Activated CD4-positive, alpha-beta T cell treated with anti-CD3 and anti-CD28 coated beads, Interleukin-2, amount 50 U/mL, for 16 hours (primary cell): ENCODE measurements at places on chromosomes 2 and 18.
A peak's percentile ranks its signal among the peaks of the same experiment; 100 is the strongest.

DNA sequence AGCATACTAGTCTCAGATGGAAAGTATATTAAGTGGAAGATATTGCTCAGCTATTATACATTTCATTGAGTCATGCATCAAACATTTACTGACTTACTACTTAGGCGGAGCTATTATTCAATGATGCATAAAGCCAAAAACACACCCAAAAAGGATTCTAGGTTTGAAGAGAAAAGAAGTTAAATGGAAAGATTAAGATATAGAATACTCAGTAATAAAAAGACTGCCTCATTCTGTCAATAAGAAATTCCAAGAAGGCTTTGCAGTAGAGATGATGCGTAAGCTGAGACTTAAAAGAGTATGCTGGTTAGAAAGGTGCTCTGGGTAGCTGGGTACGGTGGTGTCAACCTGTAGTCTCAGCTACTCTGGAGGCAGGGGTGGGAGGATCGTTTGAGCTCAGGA, 27.6 kb downstream of the STK17B start:
- no peak for DNase-seq

GRCh38 chr18:6449213-6449612, 34.5 kb upstream of the L3MBTL4 start:
- DNase-seq, result no peak

DNA sequence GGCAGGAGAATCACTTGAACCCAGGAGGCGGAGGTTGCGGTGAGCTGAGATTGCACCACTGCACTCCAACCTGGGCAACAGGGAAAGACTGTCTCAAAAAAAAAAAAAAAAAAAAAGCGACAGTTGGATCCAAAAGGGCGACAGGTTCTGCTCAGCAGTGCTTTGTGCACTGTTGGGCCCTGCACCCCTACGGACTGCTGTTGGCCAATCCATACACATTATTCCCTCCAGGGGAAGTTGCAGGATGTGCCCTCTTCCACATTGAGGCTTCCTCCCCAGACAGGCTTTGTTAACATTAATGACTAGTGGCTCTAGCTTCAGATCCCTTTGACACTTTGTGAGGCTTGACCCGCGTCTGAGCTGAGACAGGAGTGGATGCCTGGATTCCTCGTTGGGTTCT, 9.4 kb downstream of the NT5DC4 start:
- DNase-seq, result no peak

DNA sequence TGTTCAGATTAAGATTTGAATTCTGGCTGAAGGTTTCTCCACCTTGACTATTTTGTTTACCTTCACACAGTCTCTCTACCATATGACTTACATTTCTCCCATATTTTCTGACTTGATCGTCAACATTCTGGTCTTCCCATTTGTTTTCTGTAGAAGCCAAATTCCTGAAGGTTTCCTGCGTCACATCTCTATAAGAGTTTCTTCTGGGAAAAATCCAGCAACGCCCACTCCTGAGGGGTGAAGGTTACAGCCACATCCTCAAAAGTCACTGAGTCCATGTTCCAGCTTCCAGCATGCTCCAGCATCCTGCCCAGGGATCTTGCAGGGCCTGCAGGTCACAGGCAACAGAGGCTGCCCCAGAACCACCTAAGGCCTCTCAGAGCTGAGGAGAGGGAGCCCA, 47.5 kb downstream of the NBEAL1 start:
- no peak for DNase-seq

GRCh38 chr2:120912101-120912985, 176.7 kb downstream of the GLI2 start:
- no peak for DNase-seq

- no peak for DNase-seq
These were observed 68.2 kb downstream of the GLI2 start for GRCh38 chr2:120803764-120804335.

- DNase-seq, result no peak
These were observed 388.6 kb downstream of the PARD3B start for GRCh38 chr2:204933735-204934374.

- no peak for DNase-seq
These were observed 71.8 kb upstream of the ATL2 start for GRCh38 chr2:38448692-38449410.

DNA sequence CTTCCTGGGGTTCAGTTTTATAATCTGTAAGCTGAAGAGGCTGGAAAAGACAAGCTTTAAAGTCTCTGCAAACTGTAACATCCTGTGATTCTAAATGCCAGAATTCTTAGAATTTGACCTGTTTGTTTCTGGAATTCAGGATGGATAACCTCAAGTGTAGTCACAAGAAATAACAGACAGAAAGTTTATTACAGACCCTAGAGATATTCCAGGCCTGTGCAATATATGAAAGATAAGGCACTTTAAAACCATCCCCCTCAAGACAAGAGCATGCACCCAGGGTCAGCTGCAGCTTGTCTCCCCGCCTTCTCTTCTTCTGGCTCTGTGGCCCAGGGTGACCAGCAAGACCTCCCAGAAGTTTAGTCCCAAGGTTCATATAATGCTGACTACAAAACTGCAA, 298.7 kb upstream of the ACVR2A start:
- no peak for DNase-seq

- peak; percentile 32 for DNase-seq
These were observed 199.3 kb downstream of the ZNF407 start for GRCh38 chr18:74796841-74797576.

GRCh38 chr2:56133931-56134629, 49.7 kb upstream of the CCDC85A start:
- DNase-seq, result no peak

- DNase-seq, result peak; percentile 36
These were observed 14.7 kb downstream of the CD28 start for GRCh38 chr2:203720915-203721672.

DNA sequence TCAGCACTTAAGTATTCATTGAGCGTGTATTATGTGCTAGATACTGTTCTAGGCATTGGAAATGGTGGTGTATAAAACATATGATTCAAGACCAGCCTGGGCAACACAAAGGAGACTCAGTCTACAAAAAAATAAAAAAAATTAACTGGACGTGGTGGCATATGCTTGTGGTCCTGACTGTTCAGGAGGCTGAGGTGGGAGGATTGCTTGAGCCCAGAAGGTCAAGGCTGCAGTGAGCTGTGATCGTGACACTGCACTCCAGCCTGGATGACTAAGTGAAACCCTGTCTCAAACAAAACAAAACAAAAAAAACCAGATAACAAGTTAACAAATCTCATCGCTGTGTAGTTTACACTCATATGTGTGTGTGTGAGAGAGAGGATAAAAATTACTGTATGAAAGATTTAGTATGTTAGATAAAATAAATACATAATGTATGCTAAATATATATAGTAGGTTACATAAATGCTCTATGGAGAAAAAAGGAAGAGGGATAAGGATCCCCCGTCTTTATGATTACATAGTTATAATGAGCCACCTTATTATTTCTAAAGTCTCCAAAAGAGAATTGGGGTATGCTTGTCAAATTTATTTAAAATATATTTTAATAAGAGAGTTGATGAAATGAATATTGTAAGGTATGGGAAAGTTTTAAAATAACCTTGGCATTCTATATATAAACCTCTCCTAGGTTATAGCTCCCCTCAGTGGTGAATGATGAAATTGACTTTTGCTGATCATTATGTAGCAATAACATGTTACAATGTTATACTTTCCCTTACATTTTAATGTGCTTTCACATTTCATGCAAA, 69.2 kb downstream of the EHBP1 start:
- peak; percentile 26 for DNase-seq

DNA sequence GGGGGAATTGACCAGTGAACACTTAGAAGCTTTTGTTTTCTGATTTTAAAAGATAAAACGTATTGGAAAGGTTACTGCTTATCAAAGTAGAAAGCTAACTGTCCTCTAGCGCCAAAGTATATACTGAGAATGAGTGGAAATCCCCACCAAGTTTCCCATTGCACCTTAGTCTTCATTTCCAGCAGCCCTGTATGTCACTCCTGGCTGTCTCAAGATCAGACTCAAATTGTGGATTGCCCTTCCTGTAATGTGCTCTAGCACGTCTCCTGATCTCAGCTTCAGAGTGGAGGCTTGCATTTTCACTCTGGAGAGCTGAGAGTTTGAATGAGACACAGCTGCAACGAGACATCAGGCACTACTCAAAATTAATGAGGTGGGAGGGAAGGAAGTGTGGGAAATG, 26.6 kb downstream of the MFF start:
- peak; percentile 8 for DNase-seq

- no peak for DNase-seq
These were observed 65.8 kb downstream of the CD8B2 start for GRCh38 chr2:106552921-106553320.

- no peak for DNase-seq
These were observed 118.1 kb upstream of the FN1 start for GRCh38 chr2:215553946-215554345.

DNA sequence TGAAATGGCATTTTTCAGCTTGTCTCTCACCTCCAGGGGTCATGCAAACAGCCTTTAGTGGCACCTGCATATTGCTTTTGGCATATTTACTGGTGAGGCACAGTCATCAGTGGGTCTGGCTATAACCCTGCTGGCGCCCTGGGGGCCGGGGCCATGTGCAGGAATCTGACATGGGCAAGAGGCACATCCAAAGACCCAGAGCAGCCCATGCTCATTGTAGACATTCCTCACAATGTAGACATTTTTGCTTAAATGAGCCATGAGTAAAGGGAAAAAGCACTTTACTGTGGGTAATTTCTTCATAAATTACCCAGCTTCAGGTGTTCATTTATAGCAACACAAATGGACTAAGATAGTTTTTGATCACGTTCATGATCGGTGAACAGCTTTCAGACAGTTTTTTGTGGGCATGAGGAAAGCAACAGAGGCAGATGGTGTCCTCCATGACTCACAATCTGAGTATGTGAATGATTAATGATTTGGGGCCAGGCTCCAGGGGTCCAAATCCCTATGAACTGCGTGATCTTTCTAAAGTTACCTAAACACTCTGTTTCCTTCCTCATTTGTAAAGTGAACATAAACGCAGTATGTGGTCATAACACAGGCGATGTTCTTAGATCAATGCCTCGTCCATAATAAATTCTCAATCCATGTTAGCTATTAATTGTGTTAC, 85.8 kb downstream of the LIPG start:
- DNase-seq, result no peak

DNA sequence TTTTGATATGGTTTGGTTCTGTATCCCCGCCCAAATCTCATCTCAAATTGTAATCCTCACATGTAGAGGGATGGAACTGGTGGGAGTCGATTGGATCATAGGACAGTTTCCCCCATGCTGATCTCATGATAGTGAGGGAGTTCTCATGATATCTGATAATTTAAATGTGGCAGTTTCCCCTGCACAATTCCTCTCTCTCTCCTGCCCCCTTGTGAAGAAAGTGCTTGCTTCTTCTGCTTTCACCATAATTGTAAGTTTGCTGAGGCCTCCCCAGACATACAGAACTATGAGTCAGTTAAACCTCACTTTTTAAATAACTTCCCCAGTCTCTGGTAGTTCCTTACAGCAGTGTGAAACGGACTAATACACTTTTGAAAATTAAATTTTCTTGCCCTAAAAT, 12.3 kb upstream of the KCNJ3 start:
- DNase-seq, result no peak

DNA sequence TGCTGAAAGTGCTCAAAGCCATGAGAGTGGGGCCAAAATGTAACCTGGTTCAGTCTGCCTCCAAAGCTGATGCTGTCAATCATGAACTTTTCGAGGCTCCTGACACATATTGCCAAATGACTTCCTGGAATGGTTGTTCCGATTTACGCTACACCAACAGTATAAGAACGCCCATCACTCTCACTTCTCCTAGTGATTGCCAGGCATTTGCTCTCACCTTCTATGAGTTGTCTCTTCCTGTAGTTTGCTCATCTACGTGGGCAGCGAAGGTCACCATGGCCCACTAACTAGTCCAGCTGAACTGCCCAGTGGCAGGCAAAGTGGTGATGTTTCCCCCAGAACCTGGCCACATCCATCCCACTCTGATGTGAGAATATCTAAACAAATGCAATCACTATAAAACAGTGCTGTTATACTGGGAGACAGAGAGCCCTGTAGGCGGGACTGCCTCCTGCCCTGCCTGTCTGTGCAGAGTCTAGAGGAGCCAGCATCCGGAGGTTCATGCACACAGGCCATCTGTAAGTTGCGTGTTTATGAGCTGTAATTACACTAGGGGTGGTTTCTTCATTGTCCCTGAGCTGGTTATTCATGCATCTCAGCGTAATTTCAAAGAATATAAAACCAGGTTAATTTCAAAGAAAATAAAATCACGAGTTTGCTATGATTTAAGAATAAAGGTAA, 8.8 kb upstream of the CABLES1 start:
- no peak for DNase-seq

DNA sequence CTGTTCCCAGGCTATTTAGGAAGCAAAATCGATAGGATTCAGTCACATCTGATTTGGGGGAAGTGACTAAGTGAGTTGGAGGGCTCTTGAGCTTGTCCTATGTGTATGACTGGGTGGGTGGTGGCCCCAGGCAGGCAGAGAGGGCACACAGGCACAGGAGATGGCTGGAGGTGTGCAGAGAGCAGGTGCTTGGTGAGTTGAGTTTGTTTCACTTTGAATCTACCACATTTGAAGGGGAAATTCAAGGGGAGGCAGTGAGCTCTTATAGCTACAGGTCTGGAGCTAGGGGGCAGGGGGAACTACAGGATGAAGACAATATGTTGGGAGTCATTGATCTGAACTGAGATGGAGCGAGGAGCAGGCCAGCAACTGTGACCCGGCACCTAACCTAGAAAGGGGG, 42.5 kb upstream of the TMEM200C start:
- DNase-seq, result no peak

- DNase-seq, result no peak
These were observed 45.2 kb downstream of the TMEM131 start for GRCh38 chr2:97950329-97951154.

DNA sequence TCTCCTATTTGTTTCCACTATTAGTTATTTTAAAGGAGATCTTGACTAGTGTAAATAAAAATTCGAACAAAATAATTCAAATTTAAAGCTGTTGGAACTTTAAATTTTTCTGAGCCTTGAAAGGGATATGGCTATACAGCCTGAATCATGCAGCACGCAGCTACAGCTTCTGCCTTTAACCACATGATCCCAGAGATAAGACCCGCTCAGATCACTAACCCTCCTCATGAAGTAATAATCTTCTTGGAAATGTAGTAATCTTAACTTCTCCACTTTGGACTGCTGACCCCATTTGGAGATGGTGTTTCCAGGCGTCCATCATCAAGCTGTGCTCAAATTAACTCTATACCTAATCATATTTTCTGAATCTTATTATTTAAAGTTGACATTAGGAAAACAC, 336.6 kb downstream of the DSC3 start:
- DNase-seq, result no peak
